ENCODE measurements at places on chromosomes 16 and 17.
A peak's percentile ranks its signal among the peaks of the same experiment; 100 is the strongest.

DNA sequence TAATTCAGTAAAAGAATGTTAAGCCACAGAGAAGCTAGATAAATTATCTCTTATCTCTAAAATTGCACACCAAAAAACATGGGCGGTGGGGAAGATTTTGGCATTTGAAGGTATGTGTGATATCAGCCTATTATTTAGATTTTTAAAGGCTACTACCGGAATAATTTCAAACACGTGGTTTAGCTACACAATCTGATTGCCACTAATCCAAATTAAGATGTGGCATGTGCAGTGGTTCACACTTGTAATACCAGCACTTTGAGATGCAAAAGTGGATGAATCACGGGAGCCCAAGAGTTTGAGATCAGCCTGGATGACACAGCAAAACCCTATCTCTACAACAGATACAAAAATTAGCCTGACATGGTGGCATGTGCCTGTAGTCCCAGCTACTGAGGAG is 584.5 kb downstream of the HS3ST4 start:
- no peak for DNase-seq

DNA sequence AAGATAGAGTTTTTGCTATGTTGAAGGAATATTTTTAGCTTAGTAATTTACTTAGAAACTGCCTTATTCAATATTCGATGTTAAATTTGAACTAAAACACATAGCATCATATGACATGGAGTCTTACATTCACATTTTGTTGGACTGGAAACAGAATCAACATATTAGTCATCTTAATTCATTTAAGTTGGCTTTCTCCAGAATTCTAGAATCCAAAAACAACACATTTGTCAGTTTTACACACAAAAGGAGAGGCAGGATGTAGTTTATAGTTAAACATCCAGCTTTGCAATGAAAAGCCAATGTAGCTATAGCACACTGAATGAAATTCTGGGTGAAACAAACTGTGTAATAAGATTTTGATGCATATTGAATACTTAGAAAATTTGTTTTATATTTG is 43.3 kb downstream of the WWOX start:
- no peak for DNase-seq

DNA sequence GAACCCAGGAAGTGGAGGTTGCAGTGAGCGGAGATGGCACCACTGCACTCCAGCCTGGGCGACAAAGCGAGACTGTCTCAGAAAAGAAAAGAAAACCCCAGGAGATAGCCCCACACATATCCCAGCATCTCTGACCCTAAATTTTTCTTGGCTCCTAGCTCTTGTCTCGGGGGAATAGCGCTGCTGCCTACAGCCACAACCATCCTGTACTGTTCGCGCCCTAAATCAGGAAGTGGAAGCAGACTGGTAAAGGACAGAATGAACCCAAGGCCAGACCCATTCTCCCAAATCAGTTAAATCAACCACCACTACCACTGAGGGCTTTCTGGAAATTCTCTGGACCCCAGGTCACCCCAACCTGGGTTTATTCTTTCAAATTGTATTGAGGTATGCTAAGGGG is 1.7 kb downstream of the CTDNEP1 start:
- no peak for DNase-seq

DNA sequence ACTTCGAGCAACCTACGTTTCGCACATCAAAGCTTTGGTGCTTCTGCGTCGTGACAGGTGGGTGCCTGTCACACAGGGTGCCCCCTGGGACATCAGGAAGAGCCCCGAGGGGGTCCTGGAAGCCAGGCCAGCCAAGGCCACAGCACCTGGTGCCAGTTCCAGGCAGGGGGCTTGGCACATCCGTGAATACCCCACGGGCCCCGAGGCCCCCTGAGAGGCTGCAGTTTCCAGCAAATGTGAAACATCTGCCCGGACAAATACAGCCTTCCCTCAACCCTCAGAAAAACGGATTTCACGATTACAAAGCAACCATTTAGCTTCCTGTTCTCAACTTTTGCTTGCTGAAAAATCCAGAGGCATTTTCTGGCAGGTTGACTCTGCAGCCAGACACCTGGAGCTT is 109.3 kb upstream of the METRNL start:
- DNase-seq = no peak

DNA sequence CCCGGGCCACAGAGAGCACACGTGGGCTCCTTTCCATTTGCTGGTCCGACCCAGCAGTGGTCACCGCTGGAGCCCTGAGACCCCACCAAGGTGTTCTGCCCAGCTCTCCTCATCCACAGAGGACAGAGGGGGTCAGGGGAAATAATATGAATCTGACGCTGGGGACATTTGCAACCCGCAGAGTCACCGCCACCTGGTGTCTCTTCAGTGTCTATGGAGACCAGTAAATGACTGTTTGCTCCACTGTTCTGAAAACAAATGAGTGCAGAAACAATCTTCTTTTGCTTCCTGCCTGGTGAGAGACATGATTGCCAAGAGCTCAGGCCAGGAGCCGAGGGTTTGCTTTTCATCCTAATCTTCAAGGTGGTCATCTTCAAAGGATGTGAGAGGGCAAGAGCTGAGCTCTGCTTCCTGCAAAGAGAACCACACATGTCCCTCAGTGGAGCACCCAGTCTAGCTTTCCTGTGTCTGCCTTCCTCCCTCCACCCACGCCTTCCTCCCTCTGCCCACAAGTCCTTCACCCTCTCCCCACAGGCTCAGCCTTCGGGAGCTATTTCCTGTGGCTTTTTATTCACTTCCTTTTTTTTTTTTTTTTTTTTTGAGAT is 14.7 kb upstream of the KLHDC4 start:
- no peak for DNase-seq

DNA sequence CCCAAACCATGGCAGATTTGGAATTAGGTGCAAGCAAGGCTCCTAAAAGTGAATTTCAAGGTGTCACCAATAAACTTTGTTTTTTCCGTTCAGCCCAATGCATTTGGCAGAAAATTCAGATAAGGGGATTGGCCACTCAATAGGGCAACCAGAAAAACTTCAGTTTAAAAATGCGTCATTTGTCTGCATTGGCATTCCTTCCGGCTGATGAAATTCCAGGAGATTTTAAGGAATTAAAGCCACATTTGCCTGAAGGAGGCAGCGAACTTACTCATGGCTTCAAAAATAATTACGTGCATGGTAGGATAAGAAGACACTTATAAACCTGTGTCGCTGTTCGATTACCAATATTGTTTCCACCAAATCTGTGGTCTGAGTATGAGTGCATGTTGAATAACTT is 151.9 kb downstream of the SALL1 start:
- no peak for DNase-seq

DNA sequence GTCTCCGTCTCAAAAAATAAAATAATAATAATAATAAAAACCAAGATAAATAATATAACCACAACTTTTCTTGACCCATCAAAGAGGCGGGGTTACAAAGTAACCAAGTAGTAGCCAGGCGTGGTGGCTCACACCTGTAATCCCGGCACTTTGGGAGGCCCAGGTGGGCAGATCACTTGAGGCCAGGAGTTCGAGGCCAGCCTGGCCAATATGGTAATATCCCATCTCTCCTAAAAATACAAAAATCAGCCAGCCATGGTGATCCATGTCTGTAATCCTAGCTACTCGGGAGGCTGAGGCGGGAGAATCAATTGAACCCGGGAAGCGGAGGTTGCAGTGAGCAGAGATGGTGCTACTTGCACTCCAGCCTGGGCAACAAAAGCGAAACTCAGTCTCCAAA is 45.3 kb downstream of the ADCY9 start:
- DNase-seq = no peak

DNA sequence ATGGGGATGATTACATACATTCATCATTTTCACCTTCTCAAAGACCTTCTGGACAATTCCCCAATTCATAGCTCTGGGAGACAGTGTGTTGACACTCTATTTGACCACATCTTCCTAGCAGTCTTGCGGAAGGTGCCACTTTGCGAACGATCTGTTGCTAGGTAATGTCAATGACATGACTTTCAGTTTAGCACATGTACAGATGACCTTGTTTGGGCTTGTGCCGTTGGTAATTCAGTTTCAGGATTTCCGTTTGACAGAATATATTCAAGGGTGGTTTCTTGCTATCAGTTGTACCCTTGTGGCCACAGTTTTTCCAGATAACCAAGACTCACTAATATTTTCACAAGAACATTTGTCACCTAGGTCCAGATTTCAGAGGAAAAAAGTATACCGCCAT is 478.2 kb downstream of the WWOX start:
- DNase-seq = no peak

DNA sequence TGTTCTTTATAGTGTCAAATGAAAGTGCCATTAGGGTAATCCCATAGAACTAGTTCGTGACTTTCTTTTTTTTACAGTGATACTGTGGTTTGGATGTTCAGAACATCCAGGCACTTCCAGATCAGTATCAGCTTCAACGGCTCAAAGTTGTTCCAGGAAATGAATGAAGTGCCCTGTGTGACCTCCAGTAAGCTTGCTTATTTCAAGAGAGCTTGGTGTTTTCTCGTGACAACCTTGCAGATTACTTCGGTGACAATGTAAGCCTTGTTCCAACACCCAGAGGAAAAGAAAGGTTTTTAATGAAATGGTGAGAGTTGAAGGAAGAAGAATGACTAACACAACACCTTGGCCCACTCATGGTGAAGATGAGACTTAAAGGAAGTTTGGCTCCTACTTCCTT is 16.0 kb upstream of the KCNJ16 start:
- no peak for DNase-seq

GRCh38 chr16:9060225-9060624 is 31.2 kb upstream of the HAPSTR1 start:
- DNase-seq = no peak

- DNase-seq = no peak
These were observed 7.8 kb downstream of the GGA2 start for GRCh38 chr16:23502466-23502865.

DNA sequence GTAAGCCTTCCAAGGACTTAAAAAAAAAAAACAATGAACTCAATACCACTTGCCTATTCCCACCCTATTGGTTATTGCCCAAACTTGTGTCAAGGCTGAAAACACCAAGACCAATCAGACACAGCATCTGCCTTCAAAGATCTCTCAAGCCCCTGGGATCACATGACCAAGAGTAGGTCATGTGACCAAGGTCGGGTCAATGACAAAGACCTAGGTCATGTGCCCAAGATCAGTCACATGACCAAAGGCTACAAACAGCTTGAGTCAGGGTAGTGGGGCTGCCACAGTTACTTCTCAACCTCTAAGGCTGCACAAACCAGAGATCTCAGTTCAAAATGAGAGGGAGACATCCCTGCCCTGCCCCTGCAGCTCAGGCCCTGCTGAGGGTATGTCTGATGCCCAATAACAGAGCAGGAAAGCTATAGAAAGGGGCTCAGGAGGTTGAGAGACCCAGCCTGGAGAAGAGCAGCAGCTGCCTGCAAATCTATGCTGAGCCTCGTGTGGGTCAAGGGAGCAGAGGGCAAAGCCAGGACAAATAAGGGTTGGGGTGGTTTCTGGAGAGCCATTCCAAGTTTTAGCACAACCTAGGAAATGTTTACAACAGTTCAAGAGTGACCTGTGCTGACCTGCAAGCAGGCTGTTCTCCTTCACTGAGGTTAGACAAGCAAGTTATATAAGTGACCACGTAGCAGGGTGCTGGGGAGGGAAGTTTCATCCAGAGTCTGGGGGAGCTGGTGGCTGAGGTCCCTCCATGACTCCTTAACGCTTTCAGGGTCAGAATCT is 48.8 kb downstream of the PIMREG start:
- DNase-seq = no peak

- peak; percentile 39 for DNase-seq
These were observed 12.1 kb upstream of the SCN4A start for GRCh38 chr17:63984651-63985386.

- no peak for DNase-seq
These were observed 6.0 kb upstream of the GRIN2C start for GRCh38 chr17:74865504-74866197.

- peak; percentile 45 for DNase-seq
These were observed 7.8 kb downstream of the RARA start for GRCh38 chr17:40316571-40317344.

DNA sequence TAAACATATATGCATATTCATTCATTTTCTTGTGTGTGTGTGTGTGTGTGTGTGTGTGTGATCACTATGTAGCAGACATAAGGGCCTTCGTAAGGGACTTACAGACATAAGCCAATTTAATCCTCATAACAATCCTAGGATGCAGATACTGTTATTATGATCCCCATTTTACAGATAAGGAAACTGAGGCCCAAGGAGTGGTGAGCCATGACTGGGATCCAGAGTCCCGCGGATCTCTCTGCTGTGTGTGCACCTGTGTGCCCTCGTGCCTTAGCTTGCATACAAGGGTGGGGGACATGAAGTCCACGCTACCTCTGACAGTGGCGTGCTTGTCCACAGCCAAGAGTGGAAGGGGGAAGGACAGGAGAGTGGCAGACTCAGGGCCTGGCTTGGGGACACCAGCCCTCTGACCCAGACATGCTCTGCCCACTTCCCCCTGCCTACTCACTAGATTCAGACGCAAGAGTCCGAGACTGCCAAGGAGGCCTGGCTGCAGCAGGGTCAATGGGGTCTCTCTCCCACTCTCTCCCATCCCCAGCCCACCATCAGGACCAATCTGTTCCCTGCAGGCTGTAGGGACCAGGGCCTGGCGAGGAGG is 9.8 kb upstream of the SMTNL2 start:
- DNase-seq = no peak

DNA sequence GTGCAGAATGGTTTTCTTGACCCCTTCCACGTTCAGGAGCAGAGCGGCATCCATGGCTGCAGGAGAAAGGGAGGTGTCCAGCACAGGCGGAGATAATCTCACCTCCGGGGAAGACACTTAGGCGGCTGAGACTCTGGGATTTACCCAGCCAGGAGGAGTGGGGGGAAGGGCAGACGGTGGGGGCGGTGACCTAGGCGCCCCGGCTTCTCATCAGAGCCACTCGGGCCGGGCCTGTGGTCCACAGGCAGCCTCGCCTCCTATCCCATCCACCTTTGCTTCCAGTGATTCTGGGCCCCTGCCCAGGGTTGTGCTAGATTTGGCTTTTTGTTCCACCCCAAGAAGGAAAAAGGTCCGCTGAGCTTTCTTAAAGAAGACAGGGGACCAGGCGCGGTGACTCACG is at the start of gene AIPL1:
Gene AIPL1, minus strand, starts transcription at position 71 of the 400 bp plus-strand sequence. Its CDS starts 17 bp downstream, at position 54.
- no peak for DNase-seq

- no peak for DNase-seq
These were observed 701.1 kb downstream of the WWOX start for GRCh38 chr16:78800523-78800922.
